Aorta (tissue), 5 donors: ENCODE measurements at places on chromosomes 2 and 18. TPM values are rescaled to one million over a fixed set of nuclear protein-coding genes. Genes with fewer than 3 reads are reported as not detected.
A peak's percentile ranks its signal among the peaks of the same experiment; 100 is the strongest.

GRCh38 chr2:39099870-39100728 lies 20.8 kb downstream of the SOS1 start:
- no peak for DNase-seq

DNA sequence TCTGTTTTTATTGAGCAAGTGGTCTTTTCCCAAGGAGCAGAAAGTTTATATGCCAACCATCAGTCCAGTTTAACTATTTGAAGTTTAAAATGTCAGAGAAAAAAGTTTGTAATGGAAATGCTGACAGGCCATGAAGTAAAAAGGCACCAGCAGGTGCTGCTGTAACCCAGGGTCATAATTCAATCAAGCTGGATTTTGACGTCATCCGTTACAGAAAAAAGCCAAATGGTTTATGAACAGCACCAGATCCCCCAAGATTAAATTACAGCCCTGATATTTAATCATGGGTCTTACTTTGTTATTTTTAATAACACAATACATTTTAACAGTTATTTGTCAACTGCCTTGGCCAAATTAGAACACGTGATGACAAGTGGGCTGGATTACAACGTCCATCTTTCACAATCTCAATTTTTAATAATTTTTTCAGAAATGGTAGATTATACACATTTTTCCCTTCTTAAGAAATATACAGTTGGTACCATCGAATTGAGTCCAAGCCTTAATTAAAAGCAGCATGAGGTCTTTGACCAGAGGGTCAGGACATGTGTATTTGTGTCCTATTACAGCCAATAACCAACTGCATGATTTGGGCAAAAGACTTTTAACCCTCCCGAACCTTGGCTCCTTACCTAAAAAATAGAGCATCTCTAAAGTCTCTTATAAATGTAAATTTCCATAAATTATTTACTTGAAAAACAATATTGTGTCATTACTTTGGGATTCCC lies 10.0 kb downstream of the TCF4 start:
- no peak for DNase-seq

C2orf15 gene
- total RNA-seq, result 0.65 TPM

DNA sequence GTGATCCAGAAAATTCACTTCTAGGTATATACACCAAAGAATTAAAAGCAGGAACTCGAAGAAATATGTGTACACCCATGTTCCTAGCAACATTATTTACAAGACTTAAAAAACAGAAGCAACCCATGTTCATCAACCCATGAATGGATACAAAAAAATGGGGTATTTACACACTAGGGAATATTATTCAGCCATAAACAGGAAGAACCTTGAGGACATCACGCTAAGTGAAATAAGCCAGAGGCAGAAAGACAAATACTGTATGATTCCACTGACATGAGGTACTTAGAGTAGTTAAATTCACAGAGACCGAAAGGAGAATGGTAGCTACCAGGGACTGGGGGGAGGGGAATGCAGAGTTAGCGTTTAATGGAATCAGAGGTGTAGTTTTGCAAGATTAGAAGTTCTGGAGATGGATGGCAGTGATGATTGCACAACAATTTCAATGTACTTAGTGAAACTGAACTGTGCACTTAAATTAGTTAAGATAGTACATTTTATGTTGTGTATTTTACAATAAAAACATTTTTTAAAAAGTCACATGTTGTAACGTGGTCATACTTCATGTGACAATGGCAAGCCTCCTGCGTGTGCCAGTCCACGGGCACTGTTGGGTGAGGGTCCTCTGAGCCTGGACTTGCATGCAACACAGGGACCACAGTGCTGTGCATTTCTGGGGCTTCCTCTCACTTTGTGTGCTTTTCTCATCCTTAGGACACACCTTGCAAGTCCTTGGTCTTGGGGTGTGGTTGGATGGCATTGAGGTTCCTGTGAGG lies 206.1 kb upstream of the HDAC4 start:
- DNase-seq, result no peak

DNA sequence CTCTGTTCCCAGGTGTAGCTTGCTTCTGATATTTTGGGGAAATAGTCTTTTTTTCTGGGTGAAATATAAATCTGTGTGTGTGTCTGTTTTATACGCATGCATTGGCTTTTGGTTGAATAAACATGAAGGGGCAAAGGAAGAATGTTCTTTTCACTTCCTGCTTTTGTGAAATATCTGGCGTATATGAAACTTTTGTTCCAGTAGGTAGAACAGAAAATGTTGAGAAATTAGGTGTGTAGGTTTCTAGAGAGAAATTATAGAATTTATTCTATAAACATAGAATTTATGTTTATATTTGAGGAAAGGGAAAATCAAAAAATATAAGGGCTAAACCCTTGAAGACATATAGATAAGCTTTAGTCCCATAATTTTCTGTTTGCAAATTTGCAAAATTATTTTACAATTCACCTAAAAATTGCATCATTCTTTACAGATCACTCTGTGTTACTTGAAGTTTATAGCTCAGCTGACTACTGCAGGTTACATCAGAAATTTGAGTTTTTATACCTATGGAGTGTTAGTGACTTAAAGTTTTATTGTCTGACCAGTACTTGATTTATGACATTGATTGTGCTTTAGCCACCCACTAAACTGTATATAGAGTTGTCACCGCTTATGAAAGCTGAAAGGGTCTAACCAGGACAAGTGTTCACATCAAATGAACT lies 116.1 kb downstream of the FAM117B start:
- DNase-seq, result no peak

- peak; percentile 69 for DNase-seq
Observed at GRCh38 chr2:73987109-73987947, 2.6 kb downstream of the TET3 start.

SNED1 gene
- 149 TPM for total RNA-seq

SLC23A3 gene
- total RNA-seq, result 3.5 TPM

LINC00305 gene
- total RNA-seq, result not detected

GRCh38 chr2:234348081-234348480 lies 148.8 kb downstream of the ARL4C start:
- no peak for DNase-seq

DNA sequence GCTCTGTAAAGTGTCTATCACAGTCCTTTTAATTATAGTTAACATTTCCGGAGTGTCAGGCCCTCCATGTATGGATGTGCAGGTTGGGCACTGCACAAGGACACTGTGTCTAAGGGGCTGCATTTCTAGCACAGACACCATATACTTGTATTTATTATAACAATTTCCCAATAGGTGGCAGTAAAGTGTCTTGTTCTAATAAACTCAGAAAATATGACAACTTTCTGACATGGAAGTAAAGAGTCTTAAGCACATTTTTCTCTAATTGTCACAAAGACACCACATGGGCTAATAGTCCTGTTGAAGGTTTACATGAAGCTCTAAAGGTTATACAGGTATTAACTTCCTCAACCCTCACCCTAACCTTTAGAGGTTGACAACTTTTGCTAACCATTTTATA lies 156.6 kb downstream of the DYSF start:
- DNase-seq, result no peak

DNA sequence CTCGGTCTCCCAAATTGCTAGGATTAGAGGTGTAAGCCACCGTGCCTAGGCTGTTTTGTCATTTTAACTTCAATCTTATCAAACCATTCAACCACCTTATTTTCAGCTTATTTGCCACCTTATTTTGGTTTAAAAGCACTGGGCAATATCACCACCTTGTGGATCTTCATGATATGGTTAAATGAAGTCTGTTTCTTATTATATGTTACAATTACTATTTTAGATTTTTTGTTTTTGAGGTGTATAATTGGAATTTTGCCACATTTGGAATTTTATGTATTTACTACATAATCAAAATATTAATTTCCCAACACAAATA lies 43.8 kb upstream of the SCN9A start:
- DNase-seq, result no peak

GRCh38 chr18:49628881-49629795 lies 67.3 kb downstream of the LIPG start:
- no peak for DNase-seq

DNA sequence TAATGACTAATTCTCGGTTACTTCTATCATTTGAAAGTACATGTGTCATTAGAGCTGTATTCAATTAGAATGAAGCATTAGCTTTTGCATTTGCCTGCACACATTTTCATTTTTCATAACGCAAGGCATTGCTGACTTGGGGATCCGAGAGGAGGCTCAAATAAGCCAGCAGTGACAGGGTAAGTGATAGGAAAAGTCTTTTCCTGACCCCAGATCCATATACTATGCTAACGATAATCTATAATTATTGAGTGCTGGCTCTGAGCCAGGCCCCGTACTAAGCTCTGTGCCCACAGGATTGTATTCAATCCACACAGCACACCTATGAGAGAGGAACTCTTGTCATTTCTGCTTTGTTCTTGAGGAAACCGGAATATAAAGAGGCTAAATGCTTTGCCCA lies 168.2 kb downstream of the VWC2L start:
- no peak for DNase-seq

PLEK gene
- total RNA-seq, result 32.9 TPM

DLX1 gene
- 0.51 TPM for total RNA-seq

BCL11A gene
- total RNA-seq, result 0.97 TPM

DNA sequence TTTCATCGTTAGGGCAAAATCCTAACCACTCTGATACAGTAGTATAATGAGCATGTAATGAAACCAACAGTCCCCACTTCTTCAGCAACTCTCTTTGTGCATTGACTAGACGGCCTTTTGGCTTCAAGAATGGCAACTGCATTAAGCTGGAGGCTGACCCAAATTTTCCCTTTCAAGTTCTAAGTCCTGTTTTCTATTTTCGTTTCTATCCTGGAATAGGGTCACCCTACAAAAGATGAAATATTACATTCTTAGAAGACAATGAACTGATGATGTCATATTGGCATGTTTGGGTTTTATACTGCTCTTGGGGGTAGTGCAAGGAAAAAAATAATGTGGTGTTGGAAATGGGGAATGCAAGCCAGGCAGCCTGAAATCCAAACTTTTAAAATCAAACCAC lies 254.4 kb downstream of the ETAA1 start:
- DNase-seq, result no peak

DNA sequence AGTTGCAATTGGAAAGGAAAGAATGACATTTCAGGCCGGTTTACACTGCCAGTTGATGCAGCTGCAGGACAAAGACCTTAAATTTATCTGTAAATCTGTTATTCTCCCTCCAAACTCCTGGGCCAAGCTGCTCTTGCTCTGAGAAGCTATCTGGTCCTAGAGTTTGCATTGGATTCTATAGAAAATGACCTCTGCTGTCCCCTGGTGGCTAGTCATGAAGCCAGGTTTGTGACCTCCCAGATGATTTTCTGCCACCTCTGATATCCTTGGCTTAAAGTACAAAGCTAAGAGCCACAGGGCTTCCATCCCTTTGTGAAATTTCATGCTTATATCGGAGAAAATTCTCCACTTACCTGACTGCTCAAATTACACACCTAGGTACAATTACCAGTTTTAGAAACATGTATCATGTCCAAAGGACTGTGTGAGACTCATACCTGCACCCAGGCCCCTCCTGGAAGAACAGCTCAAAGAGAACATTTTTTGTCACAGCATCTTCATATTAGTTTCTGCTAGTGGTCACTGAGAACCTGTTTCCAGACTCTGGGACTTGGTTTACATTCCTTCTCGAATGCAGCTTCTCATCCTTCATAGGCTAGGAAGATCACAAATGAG lies 28.9 kb upstream of the IER3IP1 start:
- DNase-seq, result no peak

DNA sequence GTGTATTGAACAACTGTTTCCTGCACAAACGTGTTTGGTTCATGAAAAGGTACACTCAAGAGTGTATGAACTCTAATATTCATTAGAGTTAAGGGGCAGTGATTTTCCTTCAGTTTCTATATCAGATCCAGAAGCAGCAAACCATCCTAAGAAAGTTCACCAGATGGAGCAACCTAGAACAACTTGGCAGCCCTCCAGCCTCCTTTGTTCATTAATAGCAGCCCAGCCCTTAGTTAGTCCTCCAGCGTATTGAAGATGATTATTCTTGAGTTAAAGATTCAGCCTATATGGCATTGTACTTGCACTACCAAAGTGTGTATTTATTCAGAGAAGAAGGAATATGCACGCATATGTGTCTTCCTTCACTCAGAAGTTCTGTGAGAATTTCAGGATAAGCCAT lies 365.5 kb downstream of the SETBP1 start:
- no peak for DNase-seq

DNA sequence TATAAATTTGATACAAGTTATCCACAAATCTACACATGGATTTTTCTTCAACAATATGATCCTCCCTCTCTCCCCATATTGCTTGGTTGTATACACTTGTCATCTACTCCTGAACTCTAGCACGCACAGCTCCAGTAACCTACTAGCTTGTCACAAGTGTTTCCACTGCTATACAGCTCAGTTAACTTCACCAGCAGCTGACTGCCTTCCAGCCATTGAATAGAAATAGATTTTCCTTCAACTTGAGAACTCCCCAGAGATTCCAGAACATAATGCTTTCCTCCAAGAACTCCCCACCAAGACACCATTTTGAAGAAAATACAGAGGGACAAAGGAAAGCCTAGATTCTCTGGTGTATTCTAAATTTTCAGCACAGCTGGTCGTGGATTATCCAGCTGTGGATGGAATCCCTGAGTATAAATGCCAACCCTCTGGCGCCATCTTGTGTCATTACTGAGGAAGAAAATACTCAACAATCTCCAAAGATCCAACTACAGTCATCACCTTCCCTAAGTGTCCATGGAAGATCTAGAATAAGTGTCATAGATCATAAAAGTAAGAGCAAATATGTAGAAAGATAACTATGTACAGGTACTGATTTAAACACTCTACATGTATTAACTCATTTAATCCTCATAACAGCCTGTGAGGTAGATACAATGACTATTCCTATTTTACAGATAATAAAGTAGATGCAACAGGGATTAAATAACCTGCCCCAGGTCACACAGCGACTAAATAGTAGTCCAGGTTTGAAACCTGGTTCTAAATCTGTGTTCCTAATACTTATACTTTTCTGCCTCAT lies 156.7 kb downstream of the ARHGAP28 start:
- DNase-seq, result no peak

GRCh38 chr2:64141674-64142405 lies 2.4 kb downstream of the PELI1 start:
- DNase-seq, result no peak

- no peak for DNase-seq
Observed at GRCh38 chr18:69109686-69110085, 291.0 kb upstream of the DOK6 start.

- DNase-seq, result no peak
Observed at GRCh38 chr2:180583441-180584140, 396.8 kb upstream of the UBE2E3 start.

CRYBA2 gene
- total RNA-seq, result not detected

GALNT14 gene
- total RNA-seq, result 1.2 TPM

- DNase-seq, result no peak
Observed at GRCh38 chr18:23902396-23902795, 112.2 kb upstream of the TTC39C start.

PIAS2 gene
- total RNA-seq, result 40.9 TPM

DNA sequence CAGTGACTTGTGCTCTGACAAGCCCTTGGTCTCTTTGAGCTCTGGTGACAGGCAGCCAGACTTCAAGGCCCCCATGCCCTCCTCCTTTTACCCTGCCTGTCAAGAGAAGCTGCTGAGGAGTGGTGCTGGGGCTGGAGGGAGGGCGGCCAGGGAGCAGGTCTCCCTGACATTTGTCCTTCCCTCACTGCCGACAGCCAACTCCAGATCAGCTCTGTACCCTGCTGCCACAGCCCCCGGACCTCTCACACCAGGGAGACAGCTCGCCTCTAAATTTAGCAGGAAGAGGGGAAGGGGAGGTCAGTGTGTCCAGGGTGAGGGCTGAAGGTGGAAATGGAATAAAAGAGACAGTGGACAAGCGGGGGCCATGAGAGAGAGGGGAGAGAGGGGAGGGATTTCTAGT lies 155.8 kb downstream of the TDRD15 start:
- DNase-seq, result no peak

FRZB gene
- total RNA-seq, result 71.4 TPM

GRCh38 chr2:179825494-179825893 lies 35.9 kb downstream of the ZNF385B start:
- DNase-seq, result no peak
